Activated B cell treated with CpG ODN at 0.5 μM for 24 hours (primary cell): ENCODE measurements at places on chromosomes 3 and 15. TPM values are rescaled to one million over a fixed set of nuclear protein-coding genes. Genes with fewer than 3 reads are reported as not detected.

- peak overlapping the region; percentile 94 for H3K4me3 ChIP-seq
- H3K27me3 ChIP-seq, result no peaks in the 10 kb centered on the region
- peaks cover 32% of the 10 kb centered on the region for H3K4me1 ChIP-seq
- no peak for DNase-seq
Measured at GRCh38 chr3:49017229-49017970, 980 bp downstream of the DALRD3 start.

- no peak overlapping the region for H3K27ac ChIP-seq
- peaks cover 82% of the 10 kb centered on the region for H3K36me3 ChIP-seq
- no peak overlapping the region for H3K4me3 ChIP-seq
- no peak for DNase-seq
Measured at GRCh38 chr3:128907706-128908445, 28.5 kb downstream of the ACAD9 start.

- H3K4me3 ChIP-seq, result no peak overlapping the region
- H3K27ac ChIP-seq, result no peak overlapping the region
- no peak for DNase-seq
- no peaks in the 10 kb centered on the region for H3K27me3 ChIP-seq
Measured at GRCh38 chr15:26260517-26261133, 397.5 kb upstream of the ATP10A start.

- no peaks in the 10 kb centered on the region for H3K36me3 ChIP-seq
- no peaks in the 10 kb centered on the region for H3K4me1 ChIP-seq
- H3K27me3 ChIP-seq, result no peaks in the 10 kb centered on the region
- H3K27ac ChIP-seq, result no peak overlapping the region
- no peak overlapping the region for H3K4me3 ChIP-seq
- DNase-seq, result no peak
Measured at GRCh38 chr3:189813647-189814240, 182.6 kb downstream of the TP63 start.

DNA sequence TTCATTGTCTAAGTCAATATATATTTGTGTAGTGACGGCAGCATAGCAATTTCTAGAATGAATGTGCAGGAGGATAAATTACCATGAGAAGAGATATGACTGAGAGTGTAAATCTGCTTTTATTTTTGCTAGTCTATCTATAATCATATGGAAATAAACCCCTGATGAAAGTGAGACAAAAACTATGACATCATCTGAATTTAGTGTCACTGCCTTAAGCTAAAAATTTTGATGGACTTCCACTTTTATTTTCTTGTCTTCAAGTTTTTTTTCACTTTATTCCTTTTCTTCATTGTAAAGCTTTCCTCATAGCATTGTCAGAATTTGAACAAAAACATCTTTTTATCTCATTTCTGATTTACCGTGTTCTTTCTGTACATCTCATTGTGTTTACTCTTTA is 242.0 kb downstream of the CHST2 start:
- H3K36me3 ChIP-seq, result peaks cover 14% of the 10 kb centered on the region
- no peaks in the 10 kb centered on the region for H3K27me3 ChIP-seq
- DNase-seq, result no peak
- H3K4me3 ChIP-seq, result no peak overlapping the region
- no peak overlapping the region for H3K27ac ChIP-seq
- peaks cover 19% of the 10 kb centered on the region for H3K4me1 ChIP-seq

DNA sequence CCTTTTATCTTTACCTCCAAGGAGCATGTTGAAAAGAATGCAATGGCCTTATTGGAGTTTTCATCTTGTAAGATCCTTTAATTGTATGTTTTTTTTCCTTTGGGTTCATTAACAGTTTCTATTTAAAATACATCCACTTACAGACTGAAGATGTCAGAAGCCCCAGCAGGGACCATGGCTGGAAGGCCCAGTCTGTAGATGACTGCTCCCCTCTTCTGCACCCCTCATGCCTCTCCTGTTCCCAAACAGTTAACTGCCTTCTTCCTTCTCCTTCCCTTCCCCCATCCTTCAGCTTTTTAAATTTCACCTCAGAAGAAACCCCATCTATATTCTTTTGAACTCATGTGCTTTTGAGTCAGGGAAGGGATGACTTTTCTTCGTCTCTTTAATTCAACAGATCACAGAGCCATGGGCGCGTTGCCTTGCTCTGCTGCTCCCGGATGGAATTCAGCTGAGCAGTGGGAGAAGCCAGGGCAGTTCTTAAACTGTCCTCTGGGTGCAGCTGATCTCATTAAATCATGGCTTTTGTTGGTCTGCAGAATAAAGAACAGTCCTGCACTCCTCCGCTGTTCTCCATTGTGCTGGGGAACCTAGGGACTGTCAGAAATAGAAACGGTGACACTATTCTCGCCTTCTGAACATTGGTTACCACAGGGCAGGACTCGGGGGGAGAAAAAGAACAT is 71.5 kb upstream of the EIF1B start:
- no peaks in the 10 kb centered on the region for H3K4me1 ChIP-seq
- H3K4me3 ChIP-seq, result no peak overlapping the region
- no peaks in the 10 kb centered on the region for H3K36me3 ChIP-seq
- no peak for DNase-seq
- no peaks in the 10 kb centered on the region for H3K27me3 ChIP-seq

GRCh38 chr3:184713040-184713355 is 1.1 kb upstream of the MAGEF1 start:
- DNase-seq, result no peak
- peak overlapping the region; percentile 35 for H3K4me3 ChIP-seq
- H3K27ac ChIP-seq, result peak overlapping the region; percentile 57
- no peaks in the 10 kb centered on the region for H3K27me3 ChIP-seq
- H3K36me3 ChIP-seq, result peaks cover 12% of the 10 kb centered on the region

DNA sequence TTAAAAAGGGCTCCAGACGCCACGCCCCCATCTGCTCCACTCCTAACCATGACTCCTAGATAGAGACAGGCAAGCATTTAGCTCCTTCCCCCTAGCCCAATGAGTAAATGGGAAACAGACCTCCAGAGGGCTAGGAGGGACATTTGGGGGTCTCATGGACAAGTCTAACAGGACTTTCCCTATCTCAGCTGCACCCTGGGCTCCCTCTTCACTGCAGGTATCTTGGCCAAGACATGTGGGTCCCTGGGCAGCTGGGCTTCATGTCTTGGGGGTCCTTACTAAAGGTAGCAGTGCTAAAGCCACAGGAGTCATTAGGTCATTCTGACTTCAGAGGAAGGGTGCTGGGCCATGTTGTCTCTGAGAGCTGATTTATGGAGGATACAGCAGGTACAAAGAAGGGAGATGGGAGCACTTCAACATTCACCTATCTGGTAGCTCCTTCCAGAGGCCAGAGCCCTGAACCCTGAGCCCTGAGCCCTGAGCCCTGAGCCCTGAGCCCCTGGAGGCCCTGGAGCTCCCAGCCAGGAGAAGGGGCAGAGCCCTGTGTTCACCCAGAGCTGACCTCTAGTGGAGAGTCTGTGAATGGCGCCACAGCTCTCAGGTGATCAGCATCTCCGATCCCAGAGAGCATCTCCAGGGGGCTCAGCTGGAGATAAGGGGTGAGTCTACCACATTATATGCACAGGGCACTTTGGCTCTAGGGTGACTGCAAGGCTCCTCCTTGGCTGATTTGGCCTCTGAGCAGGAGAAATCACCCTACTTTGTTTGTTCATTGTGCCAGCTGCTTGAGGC is 40.1 kb upstream of the EPHB1 start:
- H3K4me3 ChIP-seq, result no peak overlapping the region
- no peaks in the 10 kb centered on the region for H3K4me1 ChIP-seq
- no peak for DNase-seq
- H3K27me3 ChIP-seq, result peaks cover 7% of the 10 kb centered on the region

Gene TUSC7
- total RNA-seq, result not detected in 2 replicates

Gene P2RY13
- total RNA-seq, result 0.33 and 0.34 TPM in 2 replicates
